Adrenal gland (tissue), 19 donors: ENCODE measurements at places on chromosomes 12 and 14. TPM values are rescaled to one million over a fixed set of nuclear protein-coding genes. Genes with fewer than 3 reads are reported as not detected.

NT5DC3 gene
- 7.0 TPM for total RNA-seq

GRCh38 chr14:100073576-100074430 lies 8.6 kb downstream of the EVL start:
- no peak for DNase-seq

DNA sequence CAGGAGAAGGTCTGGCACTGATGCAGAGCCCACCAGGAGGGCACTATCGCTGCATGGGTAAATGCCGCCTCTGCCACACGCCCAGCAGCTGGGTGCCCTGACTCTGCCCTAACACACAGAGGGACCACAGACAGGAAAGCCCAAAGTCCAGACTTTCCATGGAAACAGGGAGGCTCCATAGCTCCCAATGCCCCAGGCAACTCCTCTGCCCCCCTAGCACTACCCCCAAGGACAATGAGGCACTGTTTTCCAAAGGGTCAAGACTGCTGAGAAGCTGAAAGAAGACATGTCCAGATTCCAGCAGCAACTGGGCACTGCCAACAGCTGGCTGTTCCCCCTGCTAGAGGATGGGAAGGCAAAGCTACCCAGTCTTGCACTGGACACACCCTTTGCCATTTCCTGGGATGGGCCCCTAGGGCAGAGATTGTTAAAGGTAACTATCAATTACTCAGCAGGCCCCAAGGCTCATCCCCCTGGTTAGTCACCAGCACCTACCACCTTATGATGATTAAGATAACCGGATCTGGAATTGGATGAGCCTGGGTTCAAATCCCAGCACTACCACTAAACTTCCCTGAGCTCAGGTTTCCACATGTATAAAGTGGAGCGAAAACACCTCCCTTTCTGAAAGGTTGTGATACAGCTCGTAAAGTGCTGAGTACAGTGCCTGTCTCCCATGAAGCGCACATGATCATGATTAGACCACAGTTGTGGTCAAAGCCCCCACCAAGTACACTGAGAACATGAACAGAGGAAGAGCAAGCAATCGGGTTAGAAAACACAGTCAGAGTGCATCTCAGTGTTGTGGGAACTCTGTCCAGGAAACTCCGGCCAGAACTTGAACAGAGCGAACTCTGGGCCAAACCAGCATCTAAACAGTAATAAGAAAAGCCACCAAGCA lies 3.3 kb downstream of the PXN start:
- no peak for DNase-seq

- DNase-seq = no peak
Measured at GRCh38 chr12:91307957-91308670, 125.5 kb upstream of the DCN start.
